AML-193 (cell line): ENCODE measurements at places on chromosomes 6 and 20.

DNA sequence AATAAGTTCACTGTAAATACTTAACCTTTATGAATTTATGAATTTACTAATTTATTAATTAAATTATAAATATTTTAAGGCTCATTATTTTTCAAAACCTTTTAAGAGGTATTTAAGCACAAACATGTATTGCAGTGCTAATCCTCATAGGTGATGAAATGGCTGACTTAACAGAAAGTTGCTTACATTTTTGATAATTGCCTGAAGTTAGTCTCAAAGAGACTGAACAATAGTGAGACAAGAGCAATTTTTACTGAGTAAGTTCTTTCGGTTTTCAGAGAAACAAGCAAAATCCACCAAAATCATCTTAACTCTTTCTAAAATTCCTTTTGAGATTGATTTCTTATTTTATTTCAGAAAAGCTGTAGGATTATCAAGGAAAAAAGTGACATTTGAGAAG, 137.3 kb upstream of the VGLL2 start:
- DNase-seq: no peak

- DNase-seq: no peak
Observed at GRCh38 chr20:1323830-1324597, 4.9 kb downstream of the SDCBP2 start.

GRCh38 chr6:25034431-25034921, 98.7 kb upstream of the RIPOR2 start:
- peak; percentile 24 for DNase-seq

DNA sequence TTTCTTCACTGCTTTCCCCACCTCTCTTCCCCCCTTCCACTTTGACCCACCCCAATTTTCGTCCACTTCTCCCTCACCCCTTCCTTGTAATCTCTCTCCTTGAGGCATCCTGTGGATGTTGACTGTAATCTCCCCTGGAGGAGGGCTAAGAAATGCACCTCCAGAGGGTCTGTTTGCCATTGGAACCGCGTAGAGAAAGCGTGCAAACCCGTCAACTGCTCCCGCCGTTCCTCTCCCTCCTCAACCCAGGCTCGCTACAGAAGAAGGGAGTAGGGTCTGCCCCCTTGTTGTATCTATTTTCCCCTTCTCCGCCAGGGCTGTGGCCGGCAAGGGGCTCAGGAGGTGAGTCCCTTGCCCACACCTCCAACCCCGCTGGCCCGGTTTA, 502 bp upstream of the HTR1E start:
- DNase-seq: no peak

DNA sequence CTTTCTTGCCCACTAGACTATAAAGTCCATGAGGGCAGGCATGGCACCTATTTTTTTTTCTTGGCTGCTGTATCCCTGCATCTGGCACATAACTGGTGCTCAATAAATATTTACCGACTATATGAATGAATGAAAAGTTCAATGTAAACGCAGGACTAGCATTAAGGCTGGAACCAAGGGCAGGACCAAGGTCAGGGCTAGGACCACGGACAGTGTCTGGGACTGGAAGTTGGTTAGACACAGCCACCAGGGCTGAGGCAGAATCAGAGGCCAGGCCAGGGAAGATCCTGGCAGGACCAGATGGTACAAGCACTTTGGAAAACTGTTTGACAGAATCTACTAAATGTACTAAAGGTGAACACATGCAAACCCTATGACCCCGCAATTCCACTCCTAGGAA, 3.7 kb downstream of the TNXB start:
- no peak for DNase-seq

GRCh38 chr20:48779435-48779834, 48.4 kb downstream of the PREX1 start:
- no peak for DNase-seq

- DNase-seq: no peak
Observed at GRCh38 chr6:37042150-37042549, 36.7 kb downstream of the FGD2 start.

- DNase-seq: no peak
Observed at GRCh38 chr6:156953127-156953478, 175.9 kb downstream of the ARID1B start.

GRCh38 chr6:135087403-135087802, 32.8 kb upstream of the HBS1L start:
- DNase-seq: no peak

DNA sequence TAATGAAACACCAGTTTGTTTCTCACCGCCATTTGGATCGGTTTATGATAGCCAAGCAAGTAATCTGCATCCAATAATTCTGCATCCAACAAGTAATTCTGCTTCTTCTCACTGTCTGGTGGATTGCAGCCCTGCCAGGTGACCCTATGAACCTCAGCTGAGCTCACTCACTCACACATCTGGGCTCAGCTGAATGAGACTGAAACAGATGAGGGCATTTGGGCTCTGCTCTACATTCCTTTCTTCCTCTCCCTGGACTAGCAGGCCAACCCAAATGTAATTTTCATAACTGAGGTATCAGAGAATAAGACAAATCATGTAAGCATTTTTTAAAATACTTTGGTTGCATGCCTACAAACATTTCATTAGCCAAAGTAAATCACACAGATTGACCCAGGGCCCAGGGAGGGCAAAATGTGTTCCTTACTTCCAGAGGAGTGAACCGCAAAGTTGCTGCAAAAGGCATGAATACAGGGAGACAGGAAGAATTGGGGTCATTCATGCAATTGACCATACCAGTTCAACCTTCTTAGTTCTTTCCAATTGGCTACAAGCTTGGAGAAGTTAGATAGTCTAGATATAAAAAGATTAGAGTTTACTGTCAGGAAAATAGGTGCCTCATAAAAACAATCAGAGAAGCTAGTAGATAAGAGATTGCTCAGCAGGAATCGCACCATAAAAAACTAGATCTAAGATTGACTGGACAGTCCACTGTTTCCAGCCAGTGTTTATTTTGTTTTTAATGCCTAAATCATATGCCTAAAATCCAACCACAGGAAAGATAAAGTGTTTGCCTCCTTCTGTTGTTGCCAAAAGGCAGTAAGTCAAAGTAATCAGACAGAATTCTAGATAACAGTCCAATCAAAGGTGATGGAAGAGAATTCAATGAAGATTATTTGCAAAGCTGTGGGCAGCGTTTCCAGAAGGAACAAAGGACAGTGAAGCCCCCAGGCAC, 43.7 kb downstream of the CBLN4 start:
- DNase-seq: no peak

DNA sequence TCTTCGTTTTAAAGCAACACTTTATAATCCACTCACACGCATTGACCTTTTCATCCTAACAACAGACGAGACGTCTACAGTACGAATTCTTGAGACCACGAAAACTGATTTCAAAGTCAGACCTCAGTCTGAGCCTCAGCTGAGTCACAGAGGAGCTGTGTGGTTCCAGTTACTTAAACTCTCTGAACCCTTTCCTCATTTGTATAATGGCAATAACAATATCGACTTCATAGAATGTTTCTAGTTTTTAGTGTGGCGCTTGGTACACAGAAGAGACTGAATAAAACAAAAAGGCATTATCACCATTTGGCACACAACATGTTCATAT, 236.9 kb downstream of the ATXN1 start:
- DNase-seq: no peak

DNA sequence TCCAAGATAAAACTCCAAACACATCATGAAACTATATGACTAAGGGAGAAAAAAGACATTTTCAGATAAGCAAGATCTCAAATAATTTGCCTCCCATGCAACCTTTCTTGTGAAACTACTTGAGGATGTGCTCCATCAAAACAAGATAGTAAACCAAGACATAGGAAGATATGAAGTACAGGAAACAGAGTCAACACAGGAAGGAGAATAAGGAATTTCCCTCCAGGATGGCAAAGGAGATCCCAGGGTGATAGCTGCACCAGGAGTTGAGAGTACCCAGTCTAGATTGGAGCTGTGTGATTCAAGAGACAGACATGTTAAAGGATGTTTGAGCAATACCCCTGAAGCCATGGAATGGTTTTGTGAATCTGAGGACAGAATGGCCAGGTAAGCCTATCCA, 15.3 kb downstream of the IL17A start:
- DNase-seq: no peak

DNA sequence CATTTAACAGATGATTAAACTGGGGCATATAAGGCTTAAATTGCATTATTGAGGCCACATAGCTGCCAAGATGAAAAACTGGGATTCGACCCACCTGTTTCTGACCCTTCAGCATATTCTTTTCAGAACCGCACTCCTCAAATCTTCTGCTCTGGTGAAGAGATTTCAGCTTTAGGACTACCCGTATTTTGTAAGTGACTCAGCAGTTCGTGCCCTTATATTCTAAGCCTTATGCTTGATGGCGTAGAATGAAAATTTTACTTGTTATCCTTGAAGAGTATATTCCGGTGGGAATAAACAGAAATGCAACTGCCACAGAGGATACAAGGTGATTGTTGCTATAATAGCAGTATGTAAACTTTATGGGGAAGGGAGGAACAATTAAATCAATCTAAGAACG, 657.1 kb downstream of the DOK5 start:
- DNase-seq: no peak

GRCh38 chr6:31713991-31714684, 1.0 kb upstream of the LY6G6D start:
- no peak for DNase-seq

DNA sequence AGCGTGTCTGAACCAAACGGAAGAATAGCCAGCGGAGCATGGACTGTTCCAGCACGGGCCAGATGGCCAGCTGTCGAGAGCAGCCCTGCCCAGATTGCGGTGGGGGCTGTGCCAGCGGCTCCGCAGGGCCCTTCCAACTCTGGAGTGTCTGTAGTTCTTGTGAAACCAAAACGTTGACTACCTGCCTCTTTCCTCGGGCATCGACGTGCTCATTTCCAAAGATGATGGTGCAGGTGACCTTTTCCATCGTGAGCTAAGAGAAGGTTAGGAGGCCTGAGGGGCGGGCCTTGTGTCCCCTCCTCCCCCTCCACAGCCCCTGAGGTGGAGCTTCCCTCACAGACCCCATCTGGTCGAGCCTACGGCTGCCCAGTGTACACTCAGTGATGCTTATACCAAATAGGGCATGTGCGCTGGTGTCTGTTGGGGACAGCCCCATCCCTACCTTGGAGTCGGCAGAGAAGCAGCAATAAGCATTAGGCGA, 12.9 kb upstream of the C20orf144 start:
- DNase-seq: no peak

DNA sequence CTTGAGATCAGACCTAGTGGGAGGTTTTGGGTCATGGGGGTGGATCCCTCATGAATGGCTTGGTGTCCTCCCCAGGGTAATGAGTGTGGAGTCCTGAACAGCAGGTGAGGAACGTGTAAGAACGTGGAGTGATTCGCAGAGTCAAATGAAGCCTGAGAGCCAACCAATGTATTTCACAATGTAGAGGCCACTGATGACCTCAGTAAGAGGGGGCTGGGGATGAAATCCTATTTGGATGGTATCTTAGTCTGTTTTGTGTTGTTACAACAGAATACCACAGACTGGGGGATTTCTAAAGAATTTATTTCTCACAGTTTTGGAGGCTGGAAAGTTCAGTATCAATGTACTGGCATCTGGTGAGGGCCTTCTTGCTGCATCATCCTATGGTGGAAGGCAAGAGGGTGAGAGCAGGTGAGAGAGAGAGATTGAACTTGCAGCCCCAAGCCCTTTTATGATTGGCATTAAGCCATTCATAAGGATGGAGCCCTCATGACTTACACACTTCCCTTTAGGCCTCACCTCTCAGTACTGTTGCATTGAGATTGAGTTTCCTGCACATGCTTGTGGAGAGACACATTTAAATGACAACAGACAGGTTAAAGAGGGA, 47.3 kb upstream of the HIVEP1 start:
- DNase-seq: no peak

- no peak for DNase-seq
Observed at GRCh38 chr20:45935416-45936046, 1.0 kb downstream of the PCIF1 start.

- DNase-seq: no peak
Observed at GRCh38 chr6:22413681-22414311, 117.0 kb upstream of the PRL start.

DNA sequence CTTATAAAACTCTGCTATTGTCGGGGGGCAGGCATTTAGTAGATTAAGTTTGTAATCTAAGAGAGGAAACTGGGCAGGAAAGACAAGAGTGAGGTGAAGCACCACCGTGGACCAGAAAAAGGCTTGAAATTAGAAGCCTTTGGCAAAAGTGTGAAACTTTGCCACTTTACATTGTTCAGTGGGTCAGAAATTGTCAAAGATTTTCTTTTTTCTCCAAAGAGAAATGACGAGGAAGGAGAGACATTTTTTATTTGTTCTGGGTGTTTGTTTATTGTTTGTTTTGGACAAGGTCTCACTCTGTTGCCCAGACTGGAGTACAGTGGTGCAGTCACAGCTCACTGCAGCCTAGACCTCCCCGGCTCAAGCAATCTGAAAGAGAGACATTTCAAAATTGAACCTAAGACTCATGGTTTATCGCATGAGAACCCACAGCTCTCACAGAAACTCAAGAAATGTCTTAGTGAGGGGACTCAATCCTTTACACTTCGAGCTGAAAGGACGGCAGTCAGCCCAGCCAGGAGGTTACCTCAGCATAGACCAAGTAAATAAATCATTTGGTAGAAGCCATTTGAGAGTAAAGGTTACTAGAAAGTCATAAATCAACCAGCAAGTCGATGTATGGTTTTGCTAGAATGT, 262.8 kb upstream of the TAB2 start:
- DNase-seq: no peak

GRCh38 chr6:81838031-81838430, 85.5 kb upstream of the TENT5A start:
- no peak for DNase-seq

GRCh38 chr6:110530671-110531070, 54.3 kb upstream of the SLC22A16 start:
- no peak for DNase-seq

GRCh38 chr6:13947611-13948178, 22.9 kb downstream of the RNF182 start:
- no peak for DNase-seq

GRCh38 chr6:109314313-109314712, 68.0 kb downstream of the CD164 start:
- DNase-seq: no peak

- no peak for DNase-seq
Observed at GRCh38 chr6:142881761-142882160, 63.2 kb downstream of the HIVEP2 start.

GRCh38 chr6:111173946-111174345, 86.6 kb downstream of the SLC16A10 start:
- no peak for DNase-seq
